ENCODE measurements at places on chromosomes 13 and 19. TPM values are rescaled to one million over a fixed set of nuclear protein-coding genes. Genes with fewer than 3 reads are reported as not detected.

- H3K27ac ChIP-seq, result no peak overlapping the region
- no peaks in the 10 kb centered on the region for H3K27me3 ChIP-seq
- peaks cover 11% of the 10 kb centered on the region for H3K36me3 ChIP-seq
- no peak for DNase-seq
- no peak overlapping the region for H3K4me3 ChIP-seq
- peaks cover 4% of the 10 kb centered on the region for H3K4me1 ChIP-seq
Measured at GRCh38 chr19:1826557-1827521, 14.8 kb upstream of the ATP8B3 start.

- H3K4me3 ChIP-seq, result no peak overlapping the region
- DNase-seq, result no peak
- no peak overlapping the region for H3K27ac ChIP-seq
- H3K4me1 ChIP-seq, result no peaks in the 10 kb centered on the region
- H3K27me3 ChIP-seq, result peaks cover 11% of the 10 kb centered on the region
Measured at GRCh38 chr13:110592665-110593064, 22.7 kb upstream of the NAXD start.

- peaks cover 3% of the 10 kb centered on the region for H3K36me3 ChIP-seq
- H3K4me3 ChIP-seq, result peak overlapping the region; percentile 70
- peak; percentile 86 for DNase-seq
Measured at GRCh38 chr13:19586904-19587634, 25.7 kb upstream of the TPTE2 start.

The ZNF471 gene
- 1.5 TPM for total RNA-seq

- no peaks in the 10 kb centered on the region for H3K36me3 ChIP-seq
- no peak overlapping the region for H3K4me3 ChIP-seq
- DNase-seq, result peak; percentile 82
- peaks cover 12% of the 10 kb centered on the region for H3K4me1 ChIP-seq
Measured at GRCh38 chr13:26985285-26985878, 186.2 kb downstream of the USP12 start.

DNA sequence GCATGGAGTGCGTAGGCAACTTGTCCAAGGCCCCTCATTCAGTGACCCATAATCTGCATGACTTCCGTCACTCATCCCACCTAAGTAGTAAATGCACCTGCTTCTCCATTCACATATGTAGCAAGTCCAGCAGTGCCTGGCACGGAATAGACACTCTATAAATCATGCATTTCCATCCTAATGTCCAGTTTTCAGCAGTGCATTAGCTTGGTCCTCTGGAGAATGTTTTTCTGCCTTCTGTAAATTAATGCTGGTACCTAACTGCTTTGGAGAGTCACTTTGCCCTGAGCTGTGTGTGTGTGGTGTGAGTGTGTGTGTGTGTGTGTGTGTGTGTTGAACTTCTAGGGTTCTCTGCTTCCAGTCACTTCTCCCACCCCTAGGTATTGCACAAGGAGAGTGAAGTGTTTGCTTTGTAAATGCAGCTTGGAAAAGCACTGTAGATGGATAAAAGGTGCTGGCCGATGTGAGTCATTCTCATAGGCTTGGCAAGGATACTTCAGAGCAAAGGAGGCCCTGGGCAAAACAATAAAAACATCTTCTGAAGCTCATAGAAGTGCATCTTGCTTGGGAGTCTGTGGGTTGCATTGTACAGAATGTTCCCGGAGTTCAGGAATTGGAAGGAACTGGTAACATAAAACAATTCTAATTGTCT, 181.8 kb downstream of the KATNAL1 start:
- H3K36me3 ChIP-seq, result no peaks in the 10 kb centered on the region
- no peaks in the 10 kb centered on the region for H3K27me3 ChIP-seq
- DNase-seq, result no peak
- H3K27ac ChIP-seq, result no peak overlapping the region
- peaks cover 26% of the 10 kb centered on the region for H3K4me1 ChIP-seq

- H3K27ac ChIP-seq, result no peak overlapping the region
- H3K4me1 ChIP-seq, result peaks cover 2% of the 10 kb centered on the region
- H3K36me3 ChIP-seq, result no peaks in the 10 kb centered on the region
- no peak overlapping the region for H3K4me3 ChIP-seq
- peaks cover 5% of the 10 kb centered on the region for H3K27me3 ChIP-seq
Measured at GRCh38 chr13:47708386-47708785, 292.7 kb downstream of the SUCLA2 start.

DNA sequence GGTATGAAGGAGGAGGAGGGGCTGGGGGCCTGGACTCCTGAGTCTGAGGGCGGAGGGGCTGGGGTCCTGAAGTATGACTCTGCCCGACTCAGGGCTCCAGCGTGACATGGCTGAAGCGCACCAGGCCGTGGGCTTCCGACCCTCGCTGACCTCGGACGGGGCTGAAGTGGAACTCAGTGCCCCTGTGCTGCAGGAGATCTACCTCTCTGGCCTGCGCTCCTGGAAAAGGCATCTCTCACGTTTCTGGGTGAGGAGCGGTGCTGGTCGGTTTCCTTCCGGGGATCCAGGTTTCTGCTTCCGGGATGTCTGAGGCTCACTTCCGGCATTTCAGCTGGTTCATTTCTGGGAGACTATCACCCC, 1.2 kb downstream of the CPT1C start:
- DNase-seq, result no peak
- peaks cover 27% of the 10 kb centered on the region for H3K4me1 ChIP-seq
- H3K27me3 ChIP-seq, result peaks cover 24% of the 10 kb centered on the region
- H3K27ac ChIP-seq, result no peak overlapping the region

The TMEM150B gene
- total RNA-seq, result 0.79 TPM

GRCh38 chr19:43662487-43662886, 7.5 kb downstream of the PLAUR start:
- no peaks in the 10 kb centered on the region for H3K27me3 ChIP-seq
- H3K4me3 ChIP-seq, result no peak overlapping the region
- H3K27ac ChIP-seq, result peak overlapping the region; percentile 14

DNA sequence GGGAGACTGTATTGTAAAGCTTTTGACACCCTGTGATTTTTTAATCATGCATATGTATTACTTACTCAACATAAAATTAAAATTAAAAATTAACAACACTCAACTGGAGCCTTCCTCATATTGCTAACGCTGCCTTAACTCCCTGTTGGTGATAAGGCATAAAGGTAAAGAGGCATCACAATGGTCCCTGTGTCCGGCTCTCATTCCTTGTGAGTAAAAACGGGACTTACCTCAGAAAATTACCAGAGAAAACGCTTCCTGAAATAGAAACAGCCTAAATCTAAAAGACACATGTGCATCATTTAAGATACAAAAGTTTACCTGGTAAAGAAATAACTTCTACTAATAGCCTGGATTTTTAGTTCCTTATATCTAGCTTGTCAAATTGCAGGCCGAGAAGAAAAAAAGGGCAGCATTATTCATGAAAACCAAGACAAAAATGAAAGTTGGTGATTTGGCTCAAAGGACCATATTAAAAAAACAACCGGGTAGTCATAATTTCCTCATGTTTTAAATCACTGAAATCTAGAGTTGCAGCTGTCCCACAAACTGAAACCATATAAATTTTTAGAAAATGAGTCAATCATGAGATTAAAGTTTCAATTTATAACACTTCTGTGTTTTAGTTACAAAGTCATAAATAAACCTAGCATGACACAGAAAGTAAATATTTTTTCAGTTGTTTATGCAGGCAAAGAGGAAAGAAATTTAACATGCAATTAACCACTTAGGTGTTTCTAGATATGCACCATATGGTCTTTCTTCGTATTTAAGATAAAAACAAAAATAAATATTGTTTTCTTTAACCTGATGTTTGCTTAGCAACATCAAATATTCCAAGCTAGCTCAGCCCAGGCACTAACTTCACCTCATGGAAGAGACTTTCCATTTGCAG, 94.7 kb downstream of the MIPEP start:
- no peak for DNase-seq
- H3K4me3 ChIP-seq, result no peak overlapping the region
- H3K27ac ChIP-seq, result no peak overlapping the region
- H3K4me1 ChIP-seq, result peaks cover 21% of the 10 kb centered on the region
- peaks cover 9% of the 10 kb centered on the region for H3K36me3 ChIP-seq
- H3K27me3 ChIP-seq, result no peaks in the 10 kb centered on the region

GRCh38 chr13:108853031-108853430, 223.6 kb downstream of the MYO16 start:
- no peak for DNase-seq
- H3K4me3 ChIP-seq, result no peak overlapping the region
- H3K27ac ChIP-seq, result no peak overlapping the region
- H3K36me3 ChIP-seq, result no peaks in the 10 kb centered on the region
- no peaks in the 10 kb centered on the region for H3K4me1 ChIP-seq
- peaks cover 3% of the 10 kb centered on the region for H3K27me3 ChIP-seq

DNA sequence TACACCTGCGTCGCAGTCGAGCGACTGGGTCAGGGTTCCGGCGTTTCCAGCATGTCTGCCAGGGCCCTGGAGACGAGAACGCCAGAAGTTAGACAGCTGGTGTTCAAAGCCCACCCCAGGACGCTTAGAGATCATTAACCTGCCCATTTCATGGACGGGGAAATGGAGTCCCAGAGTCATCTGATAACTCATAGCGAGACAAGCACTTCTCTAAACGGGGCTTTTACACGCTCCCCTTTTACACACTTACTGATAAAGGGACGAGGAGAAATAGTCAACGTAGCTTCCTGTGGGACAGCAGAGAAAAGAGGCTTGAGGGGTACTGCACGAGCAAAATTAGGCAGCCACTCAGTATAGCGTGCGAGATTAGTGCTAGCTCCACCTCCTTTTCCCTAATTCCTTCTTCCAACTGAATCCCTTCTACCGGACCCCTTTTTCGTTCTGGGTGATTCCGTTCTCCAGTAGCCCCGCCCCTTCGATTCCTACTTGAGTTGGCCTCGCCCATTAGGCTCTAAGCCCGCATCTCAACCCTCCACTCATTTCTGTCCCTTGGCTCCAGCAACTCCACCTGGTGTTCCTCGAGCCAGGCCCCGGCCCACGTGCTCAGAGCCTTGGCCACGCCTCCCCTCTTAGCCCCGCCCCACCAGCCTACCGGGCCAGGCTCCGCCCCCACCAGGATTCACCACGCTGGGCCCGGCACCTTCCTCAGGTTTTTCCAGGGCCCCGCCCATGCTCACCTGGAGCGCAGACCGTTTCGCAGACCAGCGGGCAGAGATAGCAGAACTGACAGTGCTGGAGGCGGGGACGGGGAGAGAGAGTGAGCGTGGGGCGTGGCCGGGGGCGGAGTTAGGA, 3.7 kb downstream of the HRC start:
- DNase-seq, result peak; percentile 26
- H3K4me3 ChIP-seq, result no peak overlapping the region
- H3K27ac ChIP-seq, result no peak overlapping the region
- H3K4me1 ChIP-seq, result peaks cover 26% of the 10 kb centered on the region

The LMTK3 gene
- 5.1 TPM for total RNA-seq

All from activated CD4-positive, alpha-beta T cell treated with anti-CD3 and anti-CD28 coated beads, Interleukin-2, amount 10 ng/mL, durations not matched to agents 7 days and 5 days (primary cell).